ENCODE measurements at places on chromosomes 1 and 21.

- no peak for DNase-seq
Measured at GRCh38 chr1:5572794-5573193, 419.4 kb downstream of the NPHP4 start.

GRCh38 chr1:46508757-46509156, 19.1 kb downstream of the DMBX1 start:
- no peak for DNase-seq

DNA sequence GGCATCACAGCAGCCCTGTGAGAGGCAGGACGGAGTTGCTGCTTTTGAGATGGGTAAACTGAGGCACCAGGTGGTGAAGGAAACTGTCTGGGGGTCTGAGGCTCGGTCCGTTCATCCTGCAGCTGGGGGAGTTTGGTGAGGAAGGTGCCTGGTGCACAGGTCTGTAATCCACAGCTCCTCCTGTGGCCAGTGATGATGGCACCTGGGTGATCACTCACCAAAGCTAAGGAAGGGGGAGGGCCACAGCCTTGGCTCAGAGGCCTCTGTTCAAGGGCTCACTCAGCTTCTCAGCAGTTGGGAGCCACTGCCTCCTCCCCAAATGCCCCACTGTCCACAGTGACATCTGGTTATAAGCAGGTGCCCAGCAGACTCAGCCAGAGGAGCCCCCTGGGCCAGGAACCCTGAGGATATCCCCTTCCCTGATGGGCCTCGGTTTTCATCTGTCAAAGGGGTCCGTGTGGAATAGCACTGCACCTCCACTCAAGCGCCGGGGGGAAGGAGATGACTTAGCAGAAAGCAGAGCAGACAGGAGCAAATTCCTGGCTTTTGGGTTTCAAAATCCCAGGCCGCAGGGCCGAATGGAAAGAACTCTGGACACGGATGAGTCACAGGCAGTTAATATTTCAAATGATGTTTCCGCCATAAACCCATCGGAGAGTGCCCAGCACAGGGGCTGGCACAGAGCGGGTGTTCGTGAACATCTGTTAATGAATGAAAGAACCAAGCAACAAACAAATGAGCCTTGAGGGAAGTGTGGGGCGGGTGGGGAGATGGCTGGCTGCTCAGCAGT, 82.8 kb downstream of the DMRTB1 start:
- DNase-seq: no peak

- DNase-seq: no peak
Measured at GRCh38 chr21:34999397-34999941, 49.6 kb downstream of the RUNX1 start.

DNA sequence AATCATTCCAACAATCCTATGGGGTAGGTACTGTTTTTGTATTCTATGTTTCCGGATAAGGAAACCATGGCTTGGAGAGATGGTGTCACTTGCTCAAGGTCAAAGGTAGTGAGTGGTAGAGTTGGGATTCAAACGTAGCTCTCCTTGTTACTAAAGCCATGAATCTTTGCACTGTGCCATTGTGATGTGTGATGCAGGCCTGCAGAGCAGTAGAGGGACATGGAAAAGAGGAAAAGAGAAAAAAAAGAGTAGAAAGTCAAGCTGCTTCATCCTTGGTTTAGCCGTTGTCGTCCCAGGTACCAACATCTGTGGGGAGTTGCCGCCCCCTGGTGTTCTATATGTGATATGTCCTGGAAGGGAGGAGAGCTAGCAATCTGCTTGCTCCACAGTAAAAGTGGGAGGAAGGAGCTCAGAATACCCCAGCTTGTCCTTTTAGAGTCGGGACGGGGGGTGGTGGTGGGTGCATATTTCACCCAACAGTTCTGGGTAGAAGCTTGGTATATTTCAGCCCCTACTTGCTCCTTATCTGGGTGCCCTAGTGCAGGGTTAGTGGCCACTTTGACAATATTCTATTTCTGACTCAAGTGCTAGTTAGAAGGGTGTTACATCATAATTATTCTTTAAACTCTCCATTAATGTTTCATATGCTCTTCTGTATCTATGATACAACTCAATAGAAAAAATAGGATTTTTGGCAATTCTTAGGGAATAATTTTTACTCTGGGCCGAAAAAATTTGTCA, 98.4 kb downstream of the EBNA1BP2 start:
- peak; percentile 76 for DNase-seq

GRCh38 chr1:231867607-231868006, 241.0 kb downstream of the DISC1 start:
- DNase-seq: no peak

- DNase-seq: no peak
Measured at GRCh38 chr21:44598061-44598460, 2.3 kb upstream of the KRTAP10-7 start.

GRCh38 chr1:15141935-15142539, 11.5 kb upstream of the TMEM51 start:
- no peak for DNase-seq

- DNase-seq: peak; percentile 13
Measured at GRCh38 chr1:32464716-32465577, at the start of gene ZBTB8B. Gene ZBTB8B, plus strand, starts transcription at chr1:32465072. Its CDS starts 5,553 bp downstream, at chr1:32470625.

DNA sequence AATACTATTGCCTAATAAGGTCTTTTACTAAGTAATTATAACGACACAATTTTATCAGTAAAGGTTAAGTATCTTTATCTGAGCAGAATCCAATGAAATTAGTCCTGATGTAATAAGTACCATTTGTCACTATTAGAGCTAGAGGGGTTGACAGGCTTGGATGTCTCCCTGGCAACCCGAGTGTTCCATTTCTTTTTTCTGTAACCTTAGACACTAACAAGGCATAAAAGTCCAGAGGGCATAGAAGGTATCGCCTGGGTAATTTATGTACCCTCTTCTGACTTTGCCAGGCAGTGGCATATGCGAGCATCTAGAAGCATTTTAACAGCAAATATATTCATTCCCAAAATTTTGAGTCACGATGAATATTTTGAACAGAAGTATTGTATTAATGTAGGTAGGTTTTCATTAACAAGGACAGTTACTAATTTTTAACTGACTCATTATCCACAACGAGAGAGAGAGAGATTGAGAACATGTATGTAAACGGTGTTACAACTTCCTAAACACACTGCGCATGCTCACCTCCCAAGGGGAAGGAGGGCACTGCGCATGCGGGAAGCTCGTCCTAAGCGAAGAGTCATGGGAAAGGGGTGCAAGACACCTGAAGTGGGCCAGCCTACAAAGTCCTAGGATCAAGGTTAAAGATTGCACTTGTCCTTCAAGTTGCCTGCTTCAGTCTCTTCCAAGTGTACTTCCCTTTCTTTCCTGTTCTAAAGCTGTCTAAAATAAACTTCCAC, 423.9 kb downstream of the DSCAM start:
- no peak for DNase-seq

- DNase-seq: no peak
Measured at GRCh38 chr1:234969581-234970400, 158.8 kb downstream of the TOMM20 start.

GRCh38 chr1:227170361-227171166, 147.7 kb downstream of the CDC42BPA start:
- DNase-seq: no peak

DNA sequence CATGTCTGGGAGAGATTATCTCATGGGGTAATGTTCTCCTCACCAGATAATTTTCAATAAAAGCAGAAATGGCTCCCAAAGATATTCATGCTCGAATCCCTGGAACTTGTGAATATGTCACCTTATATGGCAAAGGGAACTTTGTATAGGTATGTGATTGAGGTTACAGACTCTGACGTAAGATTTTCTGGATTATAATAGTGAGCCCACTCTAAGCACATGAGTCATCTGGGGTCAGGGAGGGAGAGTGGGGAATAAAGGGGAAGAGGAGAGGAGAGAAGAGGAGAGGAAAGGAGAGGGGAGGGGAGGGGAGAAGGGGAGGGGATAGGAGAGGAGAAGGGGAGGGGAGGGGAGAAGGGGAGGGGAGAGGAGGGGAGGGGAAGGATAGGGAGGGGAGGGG, 1193.9 kb downstream of the PLA2G4A start:
- no peak for DNase-seq

Data from NCI-H460 (cell line).